CD4-positive, alpha-beta T cell treated with Interleukin-17A for 1 hour (primary cell): ENCODE measurements at places on chromosomes 2 and 18.

DNA sequence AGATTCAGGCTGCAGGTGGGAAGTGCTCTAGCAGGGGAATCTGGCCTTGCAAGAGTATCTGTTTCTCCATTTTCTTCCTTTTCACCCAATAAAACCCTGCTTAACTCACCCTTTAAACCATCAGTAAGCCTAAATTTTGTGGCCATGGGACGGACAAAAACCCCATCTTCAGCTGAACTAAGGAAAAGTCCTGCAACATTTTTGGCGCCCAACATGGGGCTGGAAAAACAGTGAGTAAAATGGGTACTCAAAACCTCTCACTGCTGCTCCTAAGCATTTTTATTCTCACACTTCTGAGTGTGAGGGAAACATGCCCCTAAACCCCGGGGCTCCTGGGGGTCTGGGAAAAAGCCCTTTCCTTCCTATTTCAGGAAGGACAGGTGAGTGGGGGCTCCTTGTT, 414.3 kb downstream of the ZNF804A start:
- no peak for DNase-seq

- DNase-seq: no peak
Measured at GRCh38 chr2:211035548-211036185, 479.3 kb downstream of the CPS1 start.

DNA sequence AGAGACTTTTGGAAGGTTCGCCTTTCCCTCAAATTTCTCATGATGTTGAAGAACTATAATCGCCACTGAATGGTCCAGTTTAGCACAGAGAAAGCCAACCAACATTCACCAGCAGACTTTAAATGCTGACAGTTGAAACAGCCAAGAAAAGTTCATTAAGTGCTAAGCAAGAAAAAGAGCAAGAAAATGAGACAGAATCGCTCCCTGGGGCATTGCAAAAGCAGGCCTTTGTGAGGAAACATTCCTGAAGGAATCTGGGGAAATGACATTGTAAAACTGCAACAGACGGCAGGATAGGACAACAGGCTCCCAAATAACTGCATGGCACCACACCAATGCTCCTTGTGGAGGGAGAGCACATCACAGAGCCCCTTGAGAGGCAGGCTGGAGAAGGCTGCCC, 269.3 kb upstream of the ID2 start:
- no peak for DNase-seq

DNA sequence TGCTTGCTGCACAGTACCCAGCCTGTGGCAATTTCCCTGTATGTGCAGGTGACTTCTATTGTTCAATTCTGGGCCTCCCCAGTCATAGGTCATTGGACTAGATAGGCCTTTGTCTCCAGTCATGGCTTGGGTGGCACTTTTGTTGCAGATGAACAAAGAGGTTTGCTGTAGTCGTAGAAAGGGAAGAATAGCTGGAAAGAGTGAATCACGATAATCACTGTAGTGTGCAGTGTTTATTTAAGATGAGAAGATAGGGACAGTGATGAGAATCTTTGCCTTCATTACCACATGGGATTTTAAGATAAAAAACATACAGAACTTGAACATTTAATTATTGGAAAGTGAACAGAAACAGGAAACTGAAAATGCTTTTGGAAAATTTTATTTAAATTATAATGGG, 156.1 kb upstream of the CYRIA start:
- DNase-seq: no peak

DNA sequence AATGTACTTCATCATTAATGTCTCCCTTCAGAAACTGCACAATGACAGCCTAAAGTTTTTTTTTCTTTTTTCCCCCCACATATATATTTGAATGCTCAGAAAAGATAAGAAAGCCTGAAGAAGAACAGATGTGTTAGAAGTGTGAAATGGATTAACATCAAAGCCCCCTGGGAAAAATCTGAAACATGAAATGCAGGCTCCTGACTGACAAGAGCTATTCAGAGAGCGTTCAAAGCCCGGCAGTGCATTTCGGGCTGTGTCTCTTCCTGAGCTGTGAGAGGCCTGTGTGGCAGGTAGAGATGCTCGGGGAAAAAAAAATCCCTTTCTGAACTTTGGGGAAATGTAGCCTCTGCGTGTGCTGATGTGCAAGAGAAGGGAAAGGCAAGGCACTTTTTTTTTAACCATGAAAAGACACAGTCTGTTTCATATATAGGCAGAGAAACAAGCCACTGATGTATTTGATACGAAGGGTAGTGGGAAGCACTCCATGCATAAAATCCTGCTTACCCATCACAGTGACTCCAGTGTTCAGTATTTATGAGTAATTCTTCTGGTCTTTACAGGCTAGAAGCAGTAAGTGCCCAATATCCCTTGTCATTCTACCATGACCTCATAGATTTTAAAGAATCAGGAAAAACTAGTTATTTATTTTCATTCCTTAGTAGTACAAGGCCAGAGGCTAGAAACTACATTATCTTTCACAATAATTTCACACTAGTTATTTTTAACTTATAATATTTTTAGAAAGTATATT, 1574.2 kb upstream of the PIK3C3 start:
- DNase-seq: no peak

- DNase-seq: no peak
Measured at GRCh38 chr2:68726100-68726499, 8.5 kb upstream of the ARHGAP25 start.

GRCh38 chr2:113251118-113251517, 27.6 kb downstream of the PAX8 start:
- peak; percentile 41 for DNase-seq

- no peak for DNase-seq
Measured at GRCh38 chr18:52715421-52715820, 375.4 kb downstream of the DCC start.

DNA sequence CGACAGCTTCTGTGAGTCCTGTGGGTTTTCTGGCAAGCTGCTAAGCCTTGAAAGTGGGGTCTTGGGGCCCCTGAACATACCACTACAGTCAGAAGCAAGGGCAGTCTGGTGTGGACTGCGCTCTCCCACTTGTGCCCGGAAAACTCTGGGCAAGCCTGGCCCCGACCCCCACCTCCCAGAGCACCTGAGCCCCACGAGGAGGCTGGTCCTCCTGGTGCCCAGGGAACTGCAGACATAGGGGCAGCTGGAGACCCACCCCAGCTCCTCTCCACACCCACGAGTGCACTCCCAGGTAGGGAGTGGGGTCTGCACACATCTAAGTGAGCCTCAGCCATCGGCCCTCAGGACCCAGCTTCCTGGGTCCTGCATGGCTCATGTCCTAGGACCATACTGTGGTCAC, 16.2 kb upstream of the GPC1 start:
- no peak for DNase-seq

DNA sequence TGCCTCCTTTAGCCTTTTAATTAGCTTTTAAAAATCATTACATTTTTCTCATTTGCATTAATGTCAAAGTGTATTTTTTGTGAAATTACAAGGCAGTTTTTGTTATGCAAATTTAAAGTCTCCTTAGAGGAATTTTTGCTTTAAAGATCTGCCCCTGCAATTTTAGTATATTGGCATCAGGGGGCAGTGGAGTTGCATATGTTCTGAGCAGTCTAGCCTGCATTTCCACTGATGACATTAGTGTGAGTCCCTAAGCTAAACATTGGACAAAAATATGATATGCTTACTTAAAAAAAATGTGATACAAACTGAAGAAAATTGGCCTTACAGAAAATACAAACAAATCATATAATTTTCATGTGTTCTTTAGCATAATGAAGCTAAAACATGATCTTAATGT, 426.5 kb downstream of the SLC4A3 start:
- no peak for DNase-seq

DNA sequence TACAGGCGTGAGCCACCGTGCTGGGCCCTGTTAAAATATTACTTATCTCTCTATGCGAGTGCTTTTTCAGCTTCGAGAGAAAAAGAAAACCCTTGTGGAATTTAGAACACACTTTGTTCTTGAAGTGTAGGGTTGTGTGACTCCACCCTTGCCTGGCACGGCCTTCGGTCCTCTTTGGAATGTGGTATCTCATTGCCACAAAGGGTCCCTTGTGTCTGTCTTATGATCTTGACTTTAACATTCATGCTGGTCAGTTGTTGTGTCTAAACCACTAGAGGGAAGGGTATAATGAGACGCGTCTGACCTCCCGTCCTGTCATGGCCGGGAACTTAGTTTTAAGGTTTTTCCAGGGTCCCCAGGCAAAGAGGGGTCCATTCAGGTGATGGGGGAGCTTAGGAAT, 246.4 kb downstream of the VAPA start:
- no peak for DNase-seq

DNA sequence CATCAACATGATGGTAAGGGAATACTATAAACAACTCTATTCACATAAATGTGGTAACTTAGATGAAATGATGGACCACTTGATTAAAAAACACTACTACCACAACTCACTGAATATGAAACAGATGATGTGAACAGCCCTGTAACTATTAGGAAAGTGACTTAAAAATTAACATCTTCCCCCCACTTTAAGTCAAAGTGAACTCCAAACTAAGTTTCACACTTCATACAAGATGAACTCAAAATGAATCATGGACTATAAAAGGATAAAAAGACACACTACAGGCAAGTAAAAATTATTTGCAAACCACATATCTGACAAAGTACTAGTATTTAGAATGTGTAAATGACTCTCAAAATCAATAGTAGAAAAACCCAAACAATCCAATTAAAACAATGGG, 71.6 kb downstream of the ZAP70 start:
- no peak for DNase-seq

DNA sequence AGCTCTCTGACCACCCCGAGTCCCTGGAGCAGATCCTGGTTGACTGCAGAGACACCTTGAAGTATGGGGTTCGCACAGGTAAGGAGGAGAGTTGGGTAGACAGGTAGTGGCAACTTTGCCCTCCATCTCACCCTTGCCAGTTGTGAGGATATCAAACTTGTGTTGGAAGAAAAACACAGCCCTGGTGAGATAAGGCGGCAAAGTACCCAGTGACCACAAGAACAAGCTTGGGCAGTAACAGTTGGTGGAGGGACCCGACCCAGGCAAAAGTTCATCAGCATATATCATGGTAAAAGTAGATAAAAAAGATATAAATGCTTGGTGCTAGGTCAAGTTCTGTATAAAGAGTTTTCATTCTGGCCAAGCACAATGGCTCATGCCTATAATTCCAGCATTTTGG, 14.4 kb downstream of the GAD1 start:
- DNase-seq: no peak

DNA sequence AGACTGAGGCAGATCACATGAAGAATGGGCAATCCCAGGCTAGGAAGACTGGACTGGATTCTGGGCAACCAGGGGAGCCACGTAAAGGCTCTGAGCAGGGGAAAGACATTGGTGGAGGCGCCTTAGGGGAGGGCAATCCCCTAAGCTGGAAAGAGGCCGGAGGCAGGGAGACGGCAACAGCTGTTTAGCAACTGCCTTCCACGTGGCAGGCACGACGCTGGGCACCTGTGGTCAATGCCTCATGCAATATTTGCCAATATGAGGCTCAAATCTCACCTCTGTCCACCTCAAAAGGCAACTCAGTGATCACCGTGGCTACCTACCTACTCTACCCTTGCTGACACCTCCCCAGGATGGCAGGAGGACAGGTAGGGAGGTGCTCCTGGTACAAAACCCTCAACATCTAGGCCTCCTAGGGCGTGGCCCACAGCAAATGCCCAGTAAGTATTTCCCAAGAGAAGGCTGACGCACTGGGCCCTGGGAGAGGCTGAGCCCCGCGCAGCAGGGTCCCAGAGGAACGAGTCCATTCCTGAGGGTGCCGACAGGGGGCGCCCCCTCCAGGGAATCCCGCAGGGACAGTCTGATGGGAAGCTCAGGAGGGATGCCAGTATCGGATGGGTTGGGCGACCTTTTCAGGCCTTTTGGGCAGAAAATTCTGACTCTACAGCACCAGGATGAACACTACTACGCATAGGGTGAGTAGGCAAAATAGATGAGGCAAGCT, 8.9 kb downstream of the BOLA3 start:
- no peak for DNase-seq

GRCh38 chr2:108079736-108080135, 93.4 kb downstream of the SLC5A7 start:
- no peak for DNase-seq

GRCh38 chr2:36404318-36404717, 48.7 kb downstream of the CRIM1 start:
- DNase-seq: no peak

- DNase-seq: no peak
Measured at GRCh38 chr2:217361483-217361880, 501.6 kb upstream of the TNP1 start.

DNA sequence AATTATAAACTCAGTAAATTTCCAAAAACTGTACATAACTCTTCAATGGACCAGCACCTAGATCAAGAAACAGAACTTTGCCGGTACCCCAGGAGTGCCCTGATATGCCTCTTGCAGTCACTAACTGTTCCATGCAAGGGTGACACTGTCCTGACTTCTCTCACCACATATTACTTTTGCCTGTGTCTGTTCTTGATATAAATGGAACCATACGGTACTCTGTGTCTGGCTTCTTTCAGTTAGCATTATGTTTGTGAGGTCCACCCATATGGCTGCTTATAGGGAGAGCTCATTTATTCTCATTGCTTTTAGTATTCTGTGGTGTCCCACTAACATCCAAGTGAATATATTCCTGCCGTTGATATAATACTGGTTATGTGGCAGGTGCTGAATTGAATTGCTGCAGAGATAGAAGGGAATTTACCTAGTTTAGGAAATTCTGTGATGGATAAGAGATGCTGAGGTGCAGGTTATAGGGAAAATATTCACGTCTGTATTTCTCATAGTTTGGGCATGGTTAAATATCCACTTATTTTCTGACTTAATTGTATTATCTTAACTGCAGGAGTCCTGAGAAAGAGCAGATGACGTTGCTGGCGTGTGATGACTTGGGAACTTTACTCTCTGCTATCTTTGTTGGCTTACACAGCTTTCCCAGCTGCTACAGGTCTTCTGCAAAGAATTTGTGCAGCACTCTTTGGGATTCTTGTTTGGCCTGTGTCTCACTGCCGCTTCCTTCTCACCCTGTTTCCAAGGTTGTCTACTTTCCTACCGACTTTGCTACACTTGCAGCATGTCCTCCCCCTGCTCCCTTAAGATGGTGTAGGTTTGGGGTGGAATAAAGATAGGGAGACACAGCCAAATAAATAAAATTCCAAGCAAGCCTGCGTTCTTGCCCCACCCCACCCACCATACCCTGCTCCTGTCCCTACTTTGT, 107.9 kb downstream of the MAP4K4 start:
- DNase-seq: no peak

DNA sequence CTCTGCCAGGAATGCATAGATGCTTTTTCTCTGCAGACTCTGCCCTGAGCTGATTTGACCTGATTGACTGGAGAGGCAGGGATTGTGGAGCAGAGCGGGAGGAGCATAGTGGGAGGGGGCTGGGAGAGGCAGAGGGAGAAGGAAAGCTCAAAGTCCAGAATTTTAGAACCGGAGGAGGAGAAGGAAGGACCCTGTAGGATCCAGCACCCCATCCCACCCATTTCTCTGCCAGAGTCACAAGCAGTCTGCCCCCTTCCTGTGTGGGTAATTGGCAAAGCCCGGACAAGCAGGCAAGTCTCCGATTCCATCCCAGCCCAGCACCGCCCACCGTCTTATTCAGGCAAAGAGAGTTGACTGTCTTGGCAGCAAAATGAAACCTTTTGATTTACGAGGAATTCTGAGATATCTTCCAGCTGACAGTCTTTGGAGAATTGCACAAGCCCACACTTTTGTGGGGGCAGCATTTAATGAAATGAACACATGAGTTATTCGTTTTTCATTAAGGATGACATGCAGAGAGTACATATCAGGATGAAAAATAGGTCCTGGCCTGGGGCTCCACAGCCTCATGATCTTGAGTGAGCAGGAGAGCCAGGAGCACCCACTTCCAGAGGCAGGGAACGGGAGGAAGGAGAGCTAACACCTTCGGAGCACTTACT, 103.1 kb downstream of the MCFD2 start:
- DNase-seq: no peak

- DNase-seq: no peak
Measured at GRCh38 chr2:135768863-135769262, 27.2 kb downstream of the UBXN4 start.
